Stimulated activated CD4-positive, alpha-beta T cell treated with anti-CD3 and anti-CD28 coated beads, Interleukin-1b, Interleukin-23, amount 100 ng/mL, for 1 hour (primary cell): ENCODE measurements at places on chromosomes 12 and 14.

GRCh38 chr12:95336387-95337067, 118.9 kb downstream of the VEZT start:
- no peak for DNase-seq

GRCh38 chr12:40240779-40241178, 16.0 kb downstream of the LRRK2 start:
- DNase-seq: no peak

GRCh38 chr12:45282411-45282810, 66.5 kb downstream of the ANO6 start:
- no peak for DNase-seq

DNA sequence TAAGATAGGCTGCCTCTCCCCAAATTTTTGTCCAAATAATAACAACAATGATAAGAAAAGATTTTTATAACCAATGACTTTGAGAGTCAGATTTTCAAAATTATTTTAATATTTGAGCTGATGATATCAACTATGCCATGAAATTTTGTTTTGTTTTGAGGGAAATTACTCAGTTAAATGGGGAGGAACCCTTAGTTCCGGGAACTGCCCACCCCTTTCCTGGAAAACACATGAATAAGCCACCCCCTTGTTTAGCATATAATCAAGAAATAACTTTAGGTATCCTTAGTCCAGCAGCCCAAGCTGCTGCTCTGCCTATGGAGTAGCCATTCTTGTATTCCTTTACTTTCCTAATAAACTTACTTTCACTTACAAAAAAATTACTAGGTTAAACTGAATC, 61.4 kb downstream of the HMGA2 start:
- no peak for DNase-seq

DNA sequence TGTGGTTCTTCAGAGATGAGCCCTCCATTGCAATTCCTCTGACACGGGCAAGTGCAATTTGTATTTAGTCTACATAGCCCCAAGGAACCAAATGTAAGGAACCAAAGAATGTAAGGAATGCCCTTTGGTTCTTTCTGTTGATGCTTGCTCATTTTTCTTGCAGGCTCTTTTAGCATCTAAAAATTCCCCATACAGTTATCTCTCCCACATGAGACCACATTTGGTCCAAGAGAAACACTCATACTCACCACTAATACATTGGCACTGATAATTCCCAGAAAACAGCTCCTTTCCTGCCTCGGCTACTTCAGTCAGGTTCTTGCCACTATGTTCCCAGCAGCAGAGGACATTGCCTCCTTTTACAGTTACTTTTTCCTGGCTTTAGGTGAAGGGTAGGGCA, 332.6 kb downstream of the AEBP2 start:
- no peak for DNase-seq

DNA sequence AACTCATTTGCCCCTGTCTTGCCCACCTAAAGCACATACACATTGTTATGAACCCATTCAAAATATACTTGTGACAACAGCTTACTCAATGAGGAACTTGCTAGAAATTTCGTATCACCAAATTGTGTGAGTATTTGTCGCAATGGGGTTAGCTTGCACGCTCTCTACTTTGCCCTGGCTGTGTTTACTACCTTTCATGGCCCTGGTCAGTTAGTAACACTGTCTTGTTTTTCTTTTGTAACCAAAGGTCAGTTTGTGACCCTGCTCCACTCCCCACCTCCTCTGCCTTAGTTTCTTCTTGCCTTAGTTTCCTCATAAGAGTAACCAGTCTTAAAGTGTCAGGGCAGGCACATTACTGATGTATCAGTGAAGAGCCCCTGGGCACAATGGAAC, 205.8 kb upstream of the EEA1 start:
- no peak for DNase-seq

- peak; percentile 47 for DNase-seq
These were observed 80.3 kb upstream of the GNG2 start for GRCh38 chr14:51780006-51780692.

DNA sequence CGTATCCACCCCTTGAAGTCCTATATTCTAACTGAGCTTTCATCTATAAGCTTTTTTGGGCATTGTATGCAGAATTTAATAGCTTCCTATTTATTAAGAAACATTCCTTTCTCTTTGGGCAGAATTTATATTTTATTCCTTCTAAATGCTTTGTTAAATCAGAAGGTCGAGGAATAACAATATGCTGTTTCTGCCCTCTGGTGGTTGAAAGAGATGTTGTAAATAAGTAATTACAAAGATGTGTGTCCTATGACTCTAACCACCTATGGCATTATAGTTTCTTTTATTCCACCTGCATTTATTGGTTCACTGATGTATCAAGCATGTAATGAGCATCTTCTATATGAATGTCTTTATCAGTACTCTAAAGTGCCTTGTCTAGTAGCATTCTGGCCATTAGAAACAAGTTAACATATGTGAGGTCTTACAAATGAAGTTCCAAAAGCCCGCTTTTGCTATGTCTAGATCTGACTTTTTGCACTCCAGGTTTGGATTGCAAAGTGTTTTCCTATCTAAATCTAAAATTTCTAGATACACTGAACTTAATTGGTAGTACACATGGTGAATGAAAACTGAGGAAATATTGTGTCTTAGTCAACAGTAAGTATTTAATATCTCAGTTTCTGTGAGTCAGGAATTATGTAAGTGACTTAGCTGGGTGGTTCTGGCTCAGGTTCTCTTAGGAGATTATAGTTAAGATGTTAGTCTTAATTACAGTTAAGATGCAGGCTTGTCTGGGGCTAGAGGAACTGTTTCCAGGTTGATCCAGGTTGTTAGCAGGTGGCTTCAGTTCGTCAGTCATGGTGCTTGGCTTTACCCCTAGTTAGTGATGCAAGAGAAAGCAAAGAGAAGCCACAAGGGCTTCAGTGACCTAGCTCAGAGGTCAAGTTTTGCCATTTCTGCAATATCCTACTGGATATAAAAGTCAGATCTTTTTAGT, 57.5 kb downstream of the PLEKHA5 start:
- DNase-seq: no peak

DNA sequence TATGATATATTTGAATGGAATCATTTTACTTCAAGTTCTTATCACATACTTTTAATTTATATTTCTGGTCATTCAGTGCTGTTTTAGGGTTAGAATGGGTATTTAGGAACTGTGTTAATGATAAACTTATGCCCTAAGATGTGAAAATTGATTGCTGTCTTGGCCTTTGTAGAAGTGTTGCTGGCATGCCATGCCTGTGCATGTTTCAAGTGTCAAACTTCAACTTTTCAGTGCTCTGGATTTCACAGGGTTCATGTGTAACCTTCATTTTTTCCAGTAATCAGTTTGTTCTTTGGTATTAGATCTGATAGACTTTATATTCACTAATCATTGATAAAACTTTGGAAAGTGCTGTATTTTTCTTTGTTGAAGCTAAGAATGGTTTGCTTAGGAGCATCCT, 36.6 kb downstream of the YLPM1 start:
- no peak for DNase-seq

- DNase-seq: no peak
These were observed 7.6 kb downstream of the AICDA start for GRCh38 chr12:8605057-8605456.

GRCh38 chr12:115375186-115375991, 691.4 kb upstream of the TBX3 start:
- no peak for DNase-seq

GRCh38 chr12:84637926-84638325, 274.7 kb downstream of the SLC6A15 start:
- DNase-seq: no peak

- no peak for DNase-seq
These were observed 478.0 kb downstream of the NAV3 start for GRCh38 chr12:78308701-78309100.

DNA sequence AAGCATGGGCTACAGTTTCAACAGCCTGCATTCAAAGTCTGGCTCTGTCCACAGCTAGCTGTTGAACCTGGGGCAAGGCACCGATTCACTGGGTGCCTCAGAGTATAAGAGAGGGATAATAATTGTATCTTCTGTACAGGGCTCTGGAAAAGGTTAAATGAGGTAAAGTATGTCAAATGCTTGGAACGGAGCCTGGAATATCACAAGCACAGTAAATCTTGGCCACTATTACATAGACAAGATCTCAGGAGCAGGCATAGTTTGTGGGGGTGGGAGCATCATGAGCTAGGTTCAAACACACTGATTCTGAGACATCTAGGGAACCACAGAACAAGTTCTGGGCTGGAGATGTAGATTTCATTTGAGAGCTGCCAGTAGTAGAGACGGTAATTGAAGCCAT, 203.7 kb upstream of the NUDT4 start:
- DNase-seq: no peak

DNA sequence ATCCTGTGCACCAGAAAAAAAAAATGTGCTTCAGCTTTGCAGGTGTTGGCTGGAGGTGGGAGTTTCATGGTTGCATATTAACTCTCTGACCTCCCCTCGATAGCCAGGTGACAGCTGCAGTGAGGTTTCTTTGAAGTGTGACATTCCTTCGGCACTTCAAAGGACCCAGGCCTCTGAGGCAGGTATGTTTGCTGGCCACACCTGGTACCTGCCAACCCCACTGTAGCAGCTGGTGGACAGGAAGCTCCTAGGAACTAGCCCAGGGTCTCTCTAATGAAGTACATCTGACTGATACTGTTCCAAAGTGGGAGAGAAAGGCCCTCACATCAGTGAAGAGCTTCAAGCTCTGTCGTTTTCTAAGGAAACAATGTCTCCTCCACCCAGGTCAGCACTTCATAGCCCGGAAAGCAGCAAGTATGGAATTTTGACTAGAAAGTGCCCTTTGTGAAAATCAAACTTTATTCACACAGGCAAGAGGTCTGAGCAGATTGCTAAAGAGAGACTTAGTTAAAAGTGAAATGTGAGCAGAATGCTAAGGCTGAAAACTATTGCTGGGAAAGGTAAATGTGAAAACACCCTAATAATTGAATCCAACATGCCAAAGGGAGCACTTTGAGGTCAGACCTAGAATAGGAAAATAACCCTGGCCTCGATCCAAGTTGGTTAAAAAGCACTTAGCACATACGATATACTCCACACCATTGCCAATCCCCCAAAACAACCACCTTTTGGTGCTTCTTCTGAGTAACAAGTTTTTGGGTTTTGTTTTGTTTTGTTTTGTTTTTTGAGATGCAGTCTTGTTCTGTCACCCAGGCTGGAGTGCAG, 71.3 kb downstream of the PHLDA1 start:
- no peak for DNase-seq

DNA sequence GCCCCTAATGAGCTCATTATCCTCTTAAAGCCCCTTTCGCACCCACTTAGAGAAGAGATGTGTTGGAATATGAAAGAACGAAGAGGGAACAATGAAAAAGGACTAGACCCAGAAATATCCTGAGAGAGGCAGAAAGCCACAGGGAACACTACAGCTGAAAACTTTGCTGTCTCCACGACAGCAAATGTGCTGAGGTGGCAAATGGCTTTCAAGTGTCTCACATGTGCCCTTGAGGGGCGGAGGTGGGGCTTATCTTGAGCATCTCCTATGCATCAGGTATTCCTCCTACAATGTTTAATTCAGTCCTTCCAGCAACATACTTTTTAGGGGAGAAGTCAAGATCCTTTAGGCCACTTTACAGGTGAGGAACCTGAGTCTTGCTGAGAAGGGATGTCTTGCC, 62.9 kb downstream of the WSCD2 start:
- no peak for DNase-seq
